Tracheal epithelial cell (primary cell): ENCODE measurements at places on chromosomes 2 and 18. TPM values are rescaled to one million over a fixed set of nuclear protein-coding genes. Genes with fewer than 3 reads are reported as not detected.

Gene IL1B
- 31.8 and 169 TPM in 2 replicates for total RNA-seq

Gene CTAGE1
- total RNA-seq: not detected in 2 replicates

Gene RTKN
- total RNA-seq: 24.3 and 53.7 TPM in 2 replicates

Gene G6PC2
- not detected in 2 replicates for total RNA-seq

Gene PRKRA
- total RNA-seq: 52.5 and 70.8 TPM in 2 replicates

Gene GKN1
- total RNA-seq: not detected in 2 replicates

Gene GALNT3
- 63.1 and 78.2 TPM in 2 replicates for total RNA-seq

Gene TPO
- total RNA-seq: not detected in 2 replicates

Gene TUBA3E
- not detected in 2 replicates for total RNA-seq

Gene RTP5
- total RNA-seq: not detected in 2 replicates

Gene GAL3ST2
- total RNA-seq: not detected in 2 replicates

Gene TLX2
- not detected in 2 replicates for total RNA-seq

Gene CDH19
- total RNA-seq: under 0.01 TPM in 2 replicates

Gene GPR75
- total RNA-seq: 0.96 and 1.1 TPM in 2 replicates

Gene PDCD1
- total RNA-seq: 0.24 TPM in 1 of 2 replicates, not detected in the other

Gene PLA2R1
- total RNA-seq: 4.0 and 5.5 TPM in 2 replicates

Gene OR6B2
- not detected in 2 replicates for total RNA-seq

Gene SLC5A7
- not detected in 2 replicates for total RNA-seq

Gene MC4R
- total RNA-seq: not detected in 2 replicates
